A549 treated with CpdA at 1 μM for 4 hours (cell line): ENCODE measurements at places on chromosomes 5 and 9. TPM values are rescaled to one million over a fixed set of nuclear protein-coding genes. Genes with fewer than 3 reads are reported as not detected.

TAF11L3 gene
- not detected in 5 replicates for total RNA-seq

PCDHGA3 gene
- 0.05 to 0.09 TPM in 2 of 5 replicates, not detected in the others for total RNA-seq

C9 gene
- total RNA-seq: 0.02 TPM in 1 of 5 replicates, not detected in the others

PPP2CA gene
- total RNA-seq: 235 to 294 TPM (median 274 TPM) in 5 replicates

APBA1 gene
- 0.10 to 0.43 TPM (median 0.33 TPM) in 5 replicates for total RNA-seq

TAS2R1 gene
- not detected in 5 replicates for total RNA-seq

CRB2 gene
- 0.05 to 0.09 TPM (median 0.06 TPM) in 5 replicates for total RNA-seq

FAM153A gene
- total RNA-seq: not detected in 5 replicates

PCDHB8 gene
- total RNA-seq: 0.24 to 0.42 TPM (median 0.37 TPM) in 5 replicates

ASTN2 gene
- 4.3 to 6.8 TPM (median 5.5 TPM) in 5 replicates for total RNA-seq

GLRX gene
- total RNA-seq: 47.3 to 86.3 TPM (median 54.5 TPM) in 5 replicates

PTPRD gene
- 0.17 to 0.42 TPM (median 0.20 TPM) in 5 replicates for total RNA-seq

SLC34A3 gene
- total RNA-seq: 0.07 to 0.13 TPM (median 0.08 TPM) in 5 replicates

FOXD4L5 gene
- 0.05 to 0.12 TPM (median 0.06 TPM) in 3 of 5 replicates, not detected in the others for total RNA-seq

SLC46A2 gene
- not detected in 5 replicates for total RNA-seq

AIF1L gene
- total RNA-seq: 1.2 to 1.4 TPM (median 1.3 TPM) in 5 replicates

AQP7 gene
- total RNA-seq: 0.19 to 0.49 TPM (median 0.24 TPM) in 5 replicates

ZNG1F gene
- 21.9 to 68.8 TPM (median 26.2 TPM) in 5 replicates for total RNA-seq

ST8SIA4 gene
- total RNA-seq: 0.23 to 0.67 TPM (median 0.56 TPM) in 5 replicates

KLF4 gene
- total RNA-seq: 12.2 to 19.3 TPM (median 13.4 TPM) in 5 replicates

CDC20B gene
- total RNA-seq: 0.07 to 0.16 TPM (median 0.12 TPM) in 5 replicates

DOCK2 gene
- 2.1 to 4.2 TPM (median 2.8 TPM) in 5 replicates for total RNA-seq

FAM221B gene
- not detected in 5 replicates for total RNA-seq

TAF1L gene
- not detected in 5 replicates for total RNA-seq

PCDHA1 gene
- total RNA-seq: 0.12 to 0.23 TPM (median 0.21 TPM) in 5 replicates

TMEM252 gene
- not detected in 5 replicates for total RNA-seq

FGF1 gene
- 0.13 to 1.3 TPM (median 0.32 TPM) in 5 replicates for total RNA-seq

ACTBL2 gene
- 0.05 TPM in 1 of 5 replicates, not detected in the others for total RNA-seq

GPX3 gene
- 14.0 to 19.3 TPM (median 17.8 TPM) in 5 replicates for total RNA-seq

ARSI gene
- total RNA-seq: 33.5 to 52.9 TPM (median 42.9 TPM) in 5 replicates

UNC5A gene
- 0.22 to 0.39 TPM (median 0.30 TPM) in 5 replicates for total RNA-seq

SAPCD2 gene
- total RNA-seq: 13.9 to 28.6 TPM (median 24.4 TPM) in 5 replicates

FOXI1 gene
- not detected in 5 replicates for total RNA-seq

MLANA gene
- not detected in 5 replicates for total RNA-seq

ELL2 gene
- total RNA-seq: 10.8 to 18.4 TPM (median 13.0 TPM) in 5 replicates

SLC34A1 gene
- not detected in 5 replicates for total RNA-seq

FAXDC2 gene
- 0.02 to 0.33 TPM (median 0.10 TPM) in 5 replicates for total RNA-seq

MYOT gene
- total RNA-seq: not detected in 5 replicates

SLC6A19 gene
- 0.02 TPM in 1 of 5 replicates, not detected in the others for total RNA-seq

BAAT gene
- 0.47 to 0.79 TPM (median 0.58 TPM) in 5 replicates for total RNA-seq

SCGB3A2 gene
- total RNA-seq: not detected in 5 replicates

PRLR gene
- 0.08 to 0.15 TPM (median 0.11 TPM) in 4 of 5 replicates, not detected in the other for total RNA-seq

CBY3 gene
- not detected in 5 replicates for total RNA-seq

BOD1 gene
- 66.5 to 73.7 TPM (median 72.5 TPM) in 5 replicates for total RNA-seq
